ENCODE measurements at places on chromosomes 3 and 15.
A peak's percentile ranks its signal among the peaks of the same experiment; 100 is the strongest.

DNA sequence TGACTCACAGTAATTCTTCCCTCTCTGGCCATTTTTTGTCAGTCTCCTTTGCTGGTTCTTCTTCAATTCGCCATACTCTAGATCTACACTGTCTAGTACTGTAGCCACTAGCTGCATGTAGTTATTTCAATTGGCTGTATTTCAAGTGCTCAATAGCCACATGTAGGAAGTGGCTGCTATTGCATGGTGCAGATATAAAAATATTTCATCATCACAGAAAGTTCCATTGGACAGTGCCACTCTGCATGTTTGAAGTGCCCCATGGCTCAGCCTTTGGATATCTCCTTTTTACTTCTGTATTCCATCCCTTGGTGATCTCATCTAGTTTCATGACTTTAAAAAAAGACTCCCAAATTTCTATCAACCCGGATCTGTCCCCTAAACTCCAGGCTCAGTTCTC is 22.1 kb downstream of the PPP2R3A start:
- DNase-seq: no peak

DNA sequence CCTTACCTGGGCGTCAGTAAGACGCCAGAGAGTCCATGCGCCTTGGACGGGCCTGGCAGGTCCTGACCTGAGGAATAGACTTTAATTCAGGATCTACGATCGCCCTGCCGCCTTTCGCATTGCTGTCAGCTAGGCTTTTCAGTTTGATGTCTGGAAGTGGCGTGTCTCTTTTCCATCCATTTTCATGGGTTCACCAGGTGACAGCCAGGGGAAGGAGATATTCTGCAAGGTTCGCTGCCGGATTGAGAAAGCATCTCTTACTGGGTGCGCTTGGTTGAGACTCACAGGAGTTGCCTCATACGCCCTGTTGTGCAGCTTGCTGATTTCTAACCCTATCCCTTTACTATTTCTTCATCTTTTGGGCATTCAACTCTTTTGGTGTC is 7.4 kb downstream of the EPHA3 start:
- no peak for DNase-seq

- DNase-seq: no peak
Measured at GRCh38 chr15:67127965-67128364, 62.6 kb downstream of the SMAD3 start.

GRCh38 chr15:45371546-45371945 is 6.8 kb downstream of the GATM start:
- DNase-seq: no peak

DNA sequence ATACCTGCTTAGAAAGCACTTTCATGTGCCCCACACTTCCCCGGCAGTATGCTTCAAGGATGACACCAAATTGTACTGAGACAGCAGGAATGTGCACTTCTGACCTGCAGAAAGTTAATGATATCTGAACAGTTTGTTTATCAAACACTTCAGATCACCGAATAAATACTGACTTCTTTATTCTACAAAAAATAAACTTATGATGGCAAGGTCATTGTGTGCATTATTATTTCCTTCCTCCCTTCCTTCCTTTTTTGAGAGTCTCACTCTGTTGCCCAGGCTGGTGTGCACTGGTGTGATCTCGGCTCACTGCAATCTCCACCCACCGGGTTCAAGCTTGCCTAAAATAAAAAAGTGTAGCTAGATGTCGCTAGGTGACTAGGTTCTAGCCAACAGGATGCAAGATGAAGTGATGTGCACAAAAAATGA is 80.3 kb downstream of the FAIM start:
- no peak for DNase-seq

DNA sequence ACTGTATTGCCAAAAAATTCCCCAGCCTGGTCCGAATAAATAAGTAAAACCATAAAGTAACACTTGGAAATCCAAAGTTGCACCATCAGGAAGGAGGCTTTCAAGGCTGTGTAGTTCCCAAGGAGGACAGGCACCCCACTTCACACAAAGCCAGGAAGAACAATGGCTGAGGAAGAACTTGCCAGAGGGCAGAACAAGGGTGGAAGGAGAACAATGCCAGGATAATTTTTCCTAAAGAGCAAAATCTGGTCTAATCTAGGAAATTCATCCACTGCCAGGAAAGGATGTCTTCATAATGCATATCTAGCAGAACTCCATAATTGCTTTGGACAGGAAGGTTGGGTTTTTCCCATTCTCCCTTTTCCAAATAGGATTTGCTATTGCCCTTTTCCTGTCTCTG is 15.7 kb upstream of the ARID3B start:
- DNase-seq: no peak

GRCh38 chr3:145519398-145520047 is 641.5 kb downstream of the PLOD2 start:
- DNase-seq: no peak

- DNase-seq: no peak
Measured at GRCh38 chr15:54568381-54568780, 590.1 kb downstream of the UNC13C start.

GRCh38 chr3:144643771-144644198 is 672.2 kb downstream of the DIPK2A start:
- DNase-seq: no peak

GRCh38 chr15:100291106-100291505 is 50.7 kb downstream of the ADAMTS17 start:
- no peak for DNase-seq

- no peak for DNase-seq
Measured at GRCh38 chr15:25663515-25663914, 199.6 kb downstream of the ATP10A start.

DNA sequence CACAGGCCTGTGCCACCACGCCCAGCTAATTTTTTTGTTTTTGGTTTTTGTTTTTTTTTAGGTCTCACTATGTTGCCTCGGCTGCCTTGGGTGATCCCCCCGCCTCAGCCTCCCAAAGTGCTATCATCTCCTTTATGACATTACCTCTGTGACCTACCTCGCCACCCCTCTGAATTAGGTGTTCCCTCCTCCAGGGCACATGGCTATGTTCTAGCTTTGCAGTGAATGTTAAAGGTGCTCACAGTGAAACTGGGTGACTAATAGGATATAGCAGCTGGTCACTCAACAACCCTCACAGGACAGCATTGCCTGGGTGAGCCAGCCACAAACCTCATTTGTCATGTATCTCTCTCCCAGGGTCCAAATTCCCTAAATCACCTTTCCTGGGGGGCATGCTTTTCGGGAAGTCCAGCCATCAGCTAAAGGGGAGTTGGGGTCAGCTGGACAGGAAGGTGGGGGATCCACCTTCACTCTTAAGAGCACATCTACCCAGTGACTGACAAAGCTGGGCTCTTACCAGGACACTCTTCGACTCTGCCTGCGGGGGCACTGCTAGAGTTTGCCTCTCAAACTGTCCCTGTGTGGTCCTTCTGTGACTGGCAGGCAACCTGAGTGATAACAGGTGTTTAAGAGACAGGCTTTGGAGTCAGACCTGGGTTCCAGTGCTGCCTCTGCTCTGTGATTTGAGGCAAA is 1.6 kb upstream of the TTLL3 start:
- peak; percentile 27 for DNase-seq

GRCh38 chr15:85589851-85590250 is 204.9 kb downstream of the KLHL25 start:
- no peak for DNase-seq

DNA sequence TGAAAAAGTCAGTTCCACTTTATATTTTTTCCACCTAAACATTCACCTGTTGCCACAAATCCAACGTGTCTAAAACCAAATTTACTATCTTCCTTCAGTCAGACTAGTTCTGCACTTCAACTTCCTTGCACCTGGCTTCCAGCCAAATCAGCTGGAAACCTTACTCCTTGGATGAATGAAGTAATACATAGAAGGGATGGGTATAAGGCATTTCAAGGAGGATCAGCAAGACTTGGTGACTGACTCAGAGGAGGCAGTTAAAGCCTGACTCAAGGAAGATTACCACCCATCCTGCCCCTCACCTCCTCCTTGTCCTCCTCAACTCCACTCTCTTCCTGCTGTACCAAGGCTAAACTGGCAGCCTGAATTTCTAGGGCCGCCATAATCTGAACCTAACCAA is 37.1 kb downstream of the QTRT2 start:
- DNase-seq: no peak

DNA sequence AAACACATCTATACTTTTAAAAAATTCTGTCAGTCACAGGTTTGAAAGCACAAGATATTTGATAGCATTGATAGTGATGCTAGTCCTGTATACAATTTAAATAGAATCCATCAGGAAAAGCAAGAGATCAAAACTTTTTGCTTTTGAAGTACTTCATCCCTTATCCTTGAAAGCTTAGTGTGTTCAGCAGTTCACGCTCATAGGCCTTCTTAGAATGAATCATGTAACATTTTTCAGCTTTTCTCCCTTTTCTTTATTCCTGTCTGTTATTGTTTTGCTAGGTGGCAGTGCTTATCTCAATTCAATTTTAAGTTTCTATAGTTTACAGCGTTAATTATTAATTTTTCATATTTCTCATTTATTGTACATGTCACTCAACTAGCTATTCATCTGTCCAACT is 69.1 kb downstream of the FGF7 start:
- no peak for DNase-seq

- no peak for DNase-seq
Measured at GRCh38 chr3:71520161-71521020, 63.1 kb downstream of the FOXP1 start.

DNA sequence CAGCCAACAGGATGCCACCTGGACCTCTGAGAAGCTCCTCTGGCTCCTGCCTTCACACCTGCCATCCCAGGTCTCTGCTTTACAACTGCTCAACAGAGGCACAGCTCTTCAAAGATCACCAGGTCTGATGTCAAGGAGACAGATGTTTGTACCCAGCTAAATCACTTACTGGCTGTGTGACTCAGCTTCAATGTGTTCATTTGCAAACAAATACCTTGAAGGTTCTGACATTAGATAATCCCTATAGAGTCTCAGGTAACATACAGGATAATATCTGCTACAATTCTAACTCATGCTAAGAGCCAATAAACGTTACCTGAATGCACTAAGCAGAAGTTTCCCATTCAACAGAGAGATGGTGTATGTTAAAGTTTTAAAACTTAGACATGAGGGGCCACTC is 163.4 kb upstream of the IGF1R start:
- DNase-seq: no peak

DNA sequence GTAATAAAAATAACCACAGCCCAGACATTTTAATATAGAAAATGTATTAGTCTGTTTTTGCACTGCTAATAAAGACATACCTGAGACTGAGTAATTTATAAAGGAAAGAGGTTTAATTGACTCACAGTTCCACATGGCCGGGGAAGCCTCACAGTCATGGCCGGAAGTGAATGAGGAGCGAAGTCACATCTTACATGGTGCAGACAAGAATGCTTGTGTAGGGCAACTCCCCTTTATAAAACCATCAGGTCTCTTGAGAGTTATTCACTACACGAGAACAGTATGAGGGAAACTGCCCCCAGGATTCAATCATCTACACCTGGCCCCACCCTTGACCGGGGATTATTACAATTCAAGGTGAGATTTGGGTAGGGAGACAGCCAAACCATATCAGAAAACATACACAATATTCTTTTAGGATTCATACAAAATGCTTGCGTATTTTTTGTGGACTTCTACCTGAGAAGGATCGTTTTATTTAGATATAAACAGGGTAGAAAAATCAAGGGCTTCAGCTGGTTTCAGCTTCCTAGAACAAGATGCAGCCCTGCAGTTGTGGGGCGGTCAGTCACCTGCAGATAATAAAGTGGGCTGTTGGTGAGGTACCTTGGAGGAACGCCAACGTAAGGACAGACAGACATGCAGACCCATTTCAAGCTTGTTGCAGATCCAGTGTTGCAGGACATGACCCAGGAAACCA is 101.9 kb downstream of the TNIK start:
- no peak for DNase-seq

DNA sequence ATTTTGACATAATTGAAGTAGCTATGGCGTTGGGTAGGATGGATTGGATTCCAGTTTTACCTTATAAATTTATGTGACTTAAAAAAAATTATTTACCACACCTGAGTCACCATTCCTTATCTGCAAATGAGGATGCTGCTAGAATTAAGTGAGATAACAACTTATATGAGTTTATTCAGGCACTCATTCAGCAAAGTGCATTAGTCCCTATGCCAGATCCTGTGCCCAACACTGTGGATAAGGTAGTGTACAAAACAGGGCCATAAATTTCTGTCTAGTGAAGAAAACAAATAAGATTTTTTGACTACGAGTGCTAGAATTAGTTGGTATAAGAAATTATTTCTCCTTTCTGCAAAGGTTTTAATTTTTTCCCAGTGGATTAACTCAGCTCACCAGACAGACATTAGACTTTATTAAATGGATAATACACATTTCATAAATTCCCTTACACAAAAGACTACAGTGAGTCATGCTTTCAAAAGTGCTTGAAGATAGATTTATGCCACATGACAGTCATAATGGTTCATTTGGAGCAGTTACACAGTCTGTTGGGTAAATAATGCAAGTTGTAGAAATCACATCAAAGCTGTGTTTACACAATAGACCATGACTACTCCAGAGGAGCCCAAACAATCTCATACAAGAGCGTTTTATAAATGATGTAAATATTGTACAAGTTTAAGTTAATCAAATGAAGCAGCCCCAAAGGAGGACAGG is 129.9 kb upstream of the TGFBR2 start:
- DNase-seq: no peak

GRCh38 chr3:113450911-113451310 is 9.6 kb upstream of the CFAP44 start:
- no peak for DNase-seq

DNA sequence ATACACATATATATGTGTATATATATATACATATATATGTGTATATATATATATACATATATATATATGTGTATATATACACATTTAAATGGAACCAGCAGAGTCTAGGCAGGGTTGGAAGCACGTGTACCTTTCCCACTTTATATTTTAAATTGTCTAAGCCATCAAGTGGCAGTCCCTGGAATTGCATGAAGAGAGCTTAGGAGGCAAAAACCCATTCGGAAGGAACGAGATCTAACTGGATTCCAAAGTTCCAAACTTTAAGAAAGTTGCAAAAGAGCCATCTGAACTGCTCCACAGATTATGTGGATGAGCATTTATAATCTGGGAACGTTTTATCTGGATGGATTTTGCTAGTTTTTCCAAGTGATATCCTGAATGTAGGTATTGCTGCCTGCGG is 186.5 kb downstream of the FOXP1 start:
- no peak for DNase-seq

- no peak for DNase-seq
Measured at GRCh38 chr3:132545471-132545870, 51.6 kb upstream of the ACKR4 start.

DNA sequence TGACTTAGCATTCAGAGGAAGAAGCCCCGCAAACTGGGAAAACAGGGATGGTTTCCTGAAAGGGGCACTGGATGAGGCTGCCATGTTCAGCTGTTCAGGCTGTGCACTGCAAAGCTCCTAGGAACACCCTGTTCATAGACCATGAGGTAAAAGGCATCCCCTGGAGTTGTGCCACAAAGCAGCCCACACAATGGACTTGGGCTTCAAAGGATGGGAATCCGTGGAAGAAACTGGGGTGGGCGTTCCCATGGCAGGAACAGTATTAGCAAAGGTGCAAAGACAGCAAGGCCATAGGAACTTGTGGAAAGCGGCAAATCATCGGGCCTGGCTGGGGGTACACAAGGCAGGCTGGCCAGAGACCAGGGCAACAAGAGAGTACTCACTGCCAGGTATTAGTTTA is 8.9 kb downstream of the OXTR start:
- DNase-seq: no peak
